ENCODE measurements at places on chromosomes 3 and 15. TPM values are rescaled to one million over a fixed set of nuclear protein-coding genes. Genes with fewer than 3 reads are reported as not detected.

The CCDC191 gene
- total RNA-seq: 0.65 TPM

The SPATA12 gene
- total RNA-seq: not detected

The CDV3 gene
- 134 TPM for total RNA-seq

The C3orf22 gene
- total RNA-seq: not detected

The CCDC39 gene
- total RNA-seq: not detected

The SCAANT1 gene
- not detected for total RNA-seq

The LOXL1 gene
- 63.7 TPM for total RNA-seq

The PLCH1 gene
- under 0.01 TPM for total RNA-seq

The P2RY13 gene
- total RNA-seq: not detected

The GCNT3 gene
- total RNA-seq: not detected

The HIGD2B gene
- not detected for total RNA-seq

The MYEF2 gene
- total RNA-seq: 2.6 TPM

The SLC27A2 gene
- 0.13 TPM for total RNA-seq

The SH3BP5 gene
- total RNA-seq: 8.6 TPM

The CGGBP1 gene
- 44.0 TPM for total RNA-seq

The LRRN1 gene
- total RNA-seq: 0.40 TPM

The MKRN2OS gene
- total RNA-seq: not detected

The CCR3 gene
- total RNA-seq: not detected

The LDHAL6B gene
- total RNA-seq: not detected

The PTH1R gene
- 1.4 TPM for total RNA-seq

The ISLR gene
- 64.9 TPM for total RNA-seq

The RARRES1 gene
- total RNA-seq: 88.2 TPM
